ENCODE measurements at places on chromosomes 6 and 20.

- DNase-seq, result no peak
These were observed 48.3 kb upstream of the EEF1A1 start for GRCh38 chr6:73569121-73569520.

GRCh38 chr20:61934716-61935530, 130.8 kb downstream of the TAF4 start:
- DNase-seq, result no peak

- no peak for DNase-seq
These were observed 81.8 kb upstream of the AGPAT4 start for GRCh38 chr6:161355696-161356095.

DNA sequence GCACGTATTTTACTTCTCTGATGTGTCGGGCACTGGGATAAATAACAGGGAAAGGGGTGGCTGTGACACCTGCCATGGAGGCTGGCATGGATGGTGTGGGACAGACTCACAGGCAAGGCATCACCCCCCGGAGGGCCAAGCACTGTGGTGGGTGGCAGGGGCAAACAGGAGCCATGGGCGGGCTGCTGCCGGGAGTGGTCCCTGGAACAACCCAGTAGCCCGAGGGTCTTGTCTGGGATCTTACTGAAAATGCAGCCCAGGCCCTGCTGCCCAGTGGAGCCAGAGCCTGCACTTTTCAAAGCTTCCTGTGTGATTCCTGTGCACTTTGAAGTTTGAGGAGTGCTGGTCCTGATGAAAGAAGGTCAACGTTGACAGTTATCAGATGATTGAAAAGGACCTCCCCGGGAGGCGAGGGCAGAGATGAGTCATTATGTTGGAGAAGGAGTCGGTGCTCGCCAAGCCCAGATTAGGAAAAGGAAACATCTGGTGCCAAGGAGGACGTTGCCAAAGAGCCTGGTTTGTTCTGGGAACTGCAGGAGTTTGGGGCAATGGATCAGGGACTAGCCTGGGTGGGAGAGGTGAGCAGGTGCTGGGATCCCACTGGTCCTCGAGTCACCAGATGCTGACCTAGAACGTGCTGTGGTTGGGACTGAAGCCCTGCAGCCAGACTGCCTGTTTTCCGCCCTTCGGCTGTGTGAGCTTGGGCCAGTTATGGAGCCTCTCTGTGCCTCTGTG, 130.0 kb upstream of the GGTLC1 start:
- no peak for DNase-seq

GRCh38 chr6:13733178-13733887, 21.7 kb upstream of the RANBP9 start:
- no peak for DNase-seq

Measured in progenitor cell of endocrine pancreas (in vitro differentiated cells).